ENCODE measurements at places on chromosomes 7 and 10. TPM values are rescaled to one million over a fixed set of nuclear protein-coding genes. Genes with fewer than 3 reads are reported as not detected.

Gene CLCN1
- total RNA-seq: not detected

Gene CFAP69
- total RNA-seq: 3.3 TPM

Gene PRPS1L1
- total RNA-seq: not detected

Gene LRRC4
- total RNA-seq: 0.10 TPM

Gene POT1
- 46.6 TPM for total RNA-seq

Gene CRTAC1
- total RNA-seq: 0.10 TPM

Gene SCIN
- not detected for total RNA-seq

Gene ASIC3
- not detected for total RNA-seq

Gene ALOX5
- not detected for total RNA-seq

Gene SORBS1
- total RNA-seq: not detected

Gene CYP2C19
- total RNA-seq: not detected

Measured in G401 (cell line).